ENCODE measurements at places on chromosomes 4 and X. TPM values are rescaled to one million over a fixed set of nuclear protein-coding genes. Genes with fewer than 3 reads are reported as not detected.

- H3K36me3 ChIP-seq: no peaks in the 10 kb centered on the region
- no peak for DNase-seq
- H3K27ac ChIP-seq: no peak overlapping the region
- no peaks in the 10 kb centered on the region for H3K4me1 ChIP-seq
- H3K27me3 ChIP-seq: peaks cover 41% of the 10 kb centered on the region
Observed at GRCh38 chr4:6474053-6474568, 1.7 kb upstream of the PPP2R2C start.

- peak; percentile 0 for DNase-seq
- no peaks in the 10 kb centered on the region for H3K36me3 ChIP-seq
- peaks cover 16% of the 10 kb centered on the region for H3K27me3 ChIP-seq
Observed at GRCh38 chrX:5775846-5776430, 452.7 kb downstream of the NLGN4X start.

DNA sequence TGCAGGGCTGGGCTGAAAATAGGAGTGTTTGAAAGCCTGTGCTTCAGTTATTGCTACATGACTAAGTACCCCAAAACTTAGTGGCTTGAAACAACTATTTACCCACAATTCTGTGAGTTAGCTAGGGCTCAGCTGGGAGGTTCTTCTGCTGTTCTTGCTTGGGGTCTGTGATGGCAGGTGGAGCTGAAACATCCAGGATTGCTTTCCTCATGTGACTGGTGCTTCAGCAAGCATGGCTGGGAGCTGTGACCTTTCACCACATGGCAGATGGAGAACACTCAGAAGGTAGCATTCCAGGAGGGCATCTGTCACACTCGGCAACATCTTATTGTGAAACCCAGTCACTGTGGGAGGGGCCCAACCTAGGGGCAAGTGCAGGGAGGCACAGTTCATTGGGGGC lies 57.0 kb upstream of the TBC1D14 start:
- no peak for DNase-seq
- H3K36me3 ChIP-seq: peaks cover 11% of the 10 kb centered on the region
- H3K4me1 ChIP-seq: no peaks in the 10 kb centered on the region
- H3K27me3 ChIP-seq: no peaks in the 10 kb centered on the region
- H3K4me3 ChIP-seq: no peak overlapping the region

The GLRA3 gene
- total RNA-seq: 0.15 TPM

- H3K27ac ChIP-seq: peak overlapping the region; percentile 93
- peaks cover 8% of the 10 kb centered on the region for H3K4me1 ChIP-seq
- peak overlapping the region; percentile 82 for H3K4me3 ChIP-seq
- H3K36me3 ChIP-seq: peaks cover 1% of the 10 kb centered on the region
Observed at GRCh38 chr4:337932-338758, 531 bp downstream of the ZNF141 start.

- H3K36me3 ChIP-seq: no peaks in the 10 kb centered on the region
- no peak overlapping the region for H3K27ac ChIP-seq
- DNase-seq: no peak
- H3K4me1 ChIP-seq: no peaks in the 10 kb centered on the region
- H3K27me3 ChIP-seq: no peaks in the 10 kb centered on the region
- H3K4me3 ChIP-seq: no peak overlapping the region
Observed at GRCh38 chrX:29911673-29912072, 303.7 kb upstream of the MAGEB2 start.

Data from lung (tissue), 17 donors.